Lower leg skin (tissue), 4 donors: ENCODE measurements at places on chromosomes 5 and 9.

DNA sequence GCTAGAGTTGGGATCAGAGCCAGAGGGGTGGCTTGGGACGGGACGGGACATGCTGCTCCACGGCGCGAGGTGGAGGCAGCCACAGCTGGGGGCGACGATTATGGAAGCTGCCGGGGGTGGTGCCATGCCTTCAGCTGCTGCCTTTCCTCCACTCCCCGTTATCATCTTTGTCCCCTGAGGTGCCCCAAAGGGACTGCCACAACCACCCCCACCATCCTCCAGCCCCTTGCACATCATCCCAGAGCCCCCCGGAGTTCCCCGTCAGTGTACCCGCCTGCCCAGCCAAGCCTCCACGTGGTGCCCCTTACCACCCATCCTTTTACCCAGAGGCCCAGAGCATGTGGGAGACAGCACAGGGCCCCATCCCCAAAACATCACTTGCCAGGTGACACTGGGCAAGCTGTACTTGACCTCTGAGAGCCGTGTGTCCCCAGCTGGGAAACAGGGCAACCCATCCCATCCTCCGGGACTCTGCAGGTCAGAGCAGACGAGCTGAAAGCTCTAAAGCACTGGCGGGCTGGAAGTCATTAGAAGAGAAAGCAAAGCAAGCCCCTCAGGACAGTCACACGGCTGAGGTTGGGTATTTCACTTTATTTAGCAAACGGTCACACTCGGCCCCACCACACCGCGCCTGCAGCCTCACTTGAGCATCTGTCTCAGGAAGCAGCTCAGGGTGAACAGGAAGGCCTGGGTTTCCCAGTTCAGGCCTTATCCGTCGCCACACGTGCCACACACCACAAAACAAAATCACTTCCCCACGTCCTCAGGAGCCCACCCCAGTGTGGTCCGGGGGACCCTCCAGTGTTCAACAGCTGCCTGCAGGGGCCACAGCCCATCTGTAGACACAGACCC is 19.5 kb upstream of the MXD3 start:
- no peak for DNase-seq

GRCh38 chr5:74152625-74153254 is 487.8 kb downstream of the ENC1 start:
- DNase-seq, result no peak

- no peak for DNase-seq
Measured at GRCh38 chr5:73587923-73588322, 22.4 kb downstream of the UTP15 start.

DNA sequence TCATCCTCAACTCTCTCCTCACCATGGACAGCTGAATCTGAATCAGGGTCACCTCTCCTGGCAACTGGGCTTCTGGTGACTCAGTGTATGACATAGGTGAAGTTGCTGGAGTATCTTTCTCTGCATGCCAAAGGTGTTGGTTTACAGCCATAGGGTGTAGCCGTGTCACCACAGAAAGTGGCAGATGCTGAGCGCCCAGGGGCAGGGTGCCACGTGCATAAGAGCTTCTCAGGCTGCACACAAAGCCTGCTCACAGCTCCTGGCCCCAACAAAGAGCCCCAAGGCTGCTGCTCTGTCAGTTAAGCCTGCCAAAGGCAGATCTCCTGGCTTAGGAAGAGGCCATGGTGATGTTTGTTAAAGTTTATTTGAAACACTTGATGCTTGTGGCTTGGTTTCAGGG is 297.7 kb upstream of the WWC1 start:
- DNase-seq, result no peak
